Erythroblast (primary cell): ENCODE measurements at places on chromosomes 5 and 9.
A peak's percentile ranks its signal among the peaks of the same experiment; 100 is the strongest.

DNA sequence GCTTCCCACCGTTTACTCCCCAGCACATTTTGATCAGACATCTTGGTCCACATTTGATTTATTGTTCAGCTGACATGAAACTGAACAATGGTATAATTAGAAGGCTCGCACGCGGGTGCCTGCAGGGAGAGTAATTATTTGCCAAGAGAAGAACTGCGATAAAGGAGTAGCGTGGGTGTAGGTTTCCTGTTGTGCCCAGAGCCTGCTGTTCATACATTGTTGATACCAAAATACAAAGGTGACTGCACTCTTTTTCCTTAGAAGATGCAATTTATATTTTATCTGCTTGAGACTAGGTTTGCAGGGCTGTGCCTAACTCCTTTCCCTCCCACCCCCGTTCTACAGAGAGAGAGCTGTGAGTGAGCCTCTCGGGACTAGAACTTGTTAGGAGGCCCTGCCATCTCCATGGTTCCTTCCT, 241.8 kb upstream of the MSX2 start:
- DNase-seq = no peak

GRCh38 chr9:136628268-136628667, 34.4 kb upstream of the EGFL7 start:
- DNase-seq = no peak

DNA sequence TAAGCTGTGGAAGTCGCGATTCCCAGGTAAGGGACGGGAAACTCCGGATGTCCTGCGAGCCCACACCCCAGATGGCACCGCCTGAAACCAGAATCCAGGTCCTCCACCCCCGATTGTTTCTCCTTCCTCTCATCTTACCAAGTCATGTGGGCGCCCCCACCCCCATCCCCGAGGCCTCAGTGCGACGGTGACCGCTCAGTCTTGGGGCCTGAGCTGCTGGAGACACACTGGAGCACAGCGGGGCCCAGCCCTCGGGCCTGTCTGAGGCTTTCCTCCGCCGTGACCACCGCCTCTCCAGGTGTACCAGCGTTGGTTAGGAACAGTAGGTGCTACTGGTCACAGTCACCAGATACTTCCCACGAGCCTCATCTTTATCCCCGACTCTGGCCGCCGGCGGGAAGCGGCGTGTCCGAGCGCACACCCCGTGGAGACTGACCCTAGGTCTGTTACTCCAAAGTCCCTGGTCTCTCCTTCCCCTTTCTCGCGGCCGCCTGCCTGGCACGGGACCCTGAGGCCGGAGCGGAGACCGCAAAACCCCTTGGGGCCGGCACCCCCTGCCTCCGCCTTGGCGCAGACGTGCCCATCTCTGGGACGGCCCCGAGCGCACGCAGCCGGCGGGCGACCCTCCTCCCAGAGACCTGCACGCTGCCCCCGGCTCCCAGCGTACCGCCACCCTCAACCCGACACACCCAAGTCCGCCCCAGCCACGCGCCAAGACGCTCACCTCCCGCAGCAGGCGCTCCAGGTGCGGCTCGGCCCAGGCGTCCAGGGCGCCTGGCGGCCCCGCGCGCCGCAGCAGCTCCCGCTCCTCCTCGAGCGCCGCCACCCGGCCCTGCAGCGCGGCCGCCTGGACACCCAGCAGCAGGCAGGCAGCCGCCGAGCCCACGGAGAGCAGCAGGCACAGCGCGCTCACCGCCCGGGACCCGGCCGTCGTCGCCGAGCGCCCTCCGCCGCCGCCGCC, 733 bp downstream of the COL23A1 start:
- DNase-seq = peak; percentile 48

GRCh38 chr5:38695021-38695958, 138.8 kb upstream of the LIFR start:
- DNase-seq = no peak

DNA sequence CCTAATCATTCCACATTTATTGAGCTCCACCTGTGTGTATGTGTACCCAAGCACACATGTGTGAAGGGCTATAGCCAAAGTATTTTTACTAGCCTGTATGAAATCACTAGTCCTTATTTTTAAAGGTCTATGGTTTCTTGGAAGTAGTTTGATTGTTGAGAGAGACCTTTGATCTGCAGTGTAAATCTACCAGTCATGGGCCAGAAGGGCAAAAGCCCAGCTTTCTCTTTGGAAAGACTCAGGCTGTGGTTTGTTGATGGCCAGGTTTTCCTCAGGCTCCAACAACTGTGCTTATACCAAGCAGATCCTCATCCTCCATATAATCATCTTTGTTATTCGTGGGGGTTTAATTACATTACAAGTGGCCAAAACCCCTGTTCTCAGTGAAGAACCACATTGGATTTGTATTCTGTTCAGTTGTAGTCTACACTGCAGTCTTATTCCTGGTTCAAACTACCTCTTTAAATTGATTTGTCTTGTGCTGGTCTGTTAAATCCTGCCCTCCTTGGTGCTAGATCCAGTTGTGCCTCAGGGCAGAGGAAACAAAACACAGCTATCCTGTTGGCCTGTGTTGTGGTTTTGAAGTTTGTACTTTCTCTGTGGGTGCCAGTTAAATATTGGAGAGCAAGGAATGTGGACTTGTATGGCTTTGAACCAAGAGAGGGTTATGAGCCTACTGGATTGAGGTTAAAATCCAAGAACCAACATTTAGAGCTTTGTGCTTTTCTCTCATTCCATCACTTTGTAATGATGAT, 13.3 kb downstream of the CDC26 start:
- DNase-seq = no peak

DNA sequence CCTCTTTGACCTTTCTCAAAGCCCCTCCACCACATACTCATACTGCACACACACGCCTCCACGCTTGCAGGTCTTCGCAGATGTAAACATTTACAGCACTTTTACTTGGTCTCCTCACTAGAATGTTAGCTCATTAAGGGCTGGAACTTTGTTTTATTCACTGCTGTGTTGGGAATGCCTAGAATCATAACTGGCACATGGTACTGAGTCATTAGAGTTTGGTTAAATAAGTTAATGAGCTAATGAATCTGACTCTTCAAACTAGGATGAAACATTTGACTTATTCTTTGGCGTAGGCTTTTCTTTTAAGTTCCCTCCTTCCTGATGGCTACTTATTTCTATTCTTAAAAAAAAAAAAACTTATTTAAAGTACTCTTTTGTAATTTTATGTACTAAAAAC, 28.9 kb downstream of the MAN2A1 start:
- DNase-seq = no peak

- DNase-seq = no peak
Observed at GRCh38 chr9:20835377-20836286, 151.6 kb downstream of the FOCAD start.

- DNase-seq = peak; percentile 54
Observed at GRCh38 chr5:172102913-172103626, 85.0 kb downstream of the STK10 start.

GRCh38 chr9:8229226-8229625, 429.6 kb upstream of the DMAC1 start:
- DNase-seq = no peak

GRCh38 chr5:763998-764781, 20.3 kb downstream of the ZDHHC11B start:
- DNase-seq = no peak

DNA sequence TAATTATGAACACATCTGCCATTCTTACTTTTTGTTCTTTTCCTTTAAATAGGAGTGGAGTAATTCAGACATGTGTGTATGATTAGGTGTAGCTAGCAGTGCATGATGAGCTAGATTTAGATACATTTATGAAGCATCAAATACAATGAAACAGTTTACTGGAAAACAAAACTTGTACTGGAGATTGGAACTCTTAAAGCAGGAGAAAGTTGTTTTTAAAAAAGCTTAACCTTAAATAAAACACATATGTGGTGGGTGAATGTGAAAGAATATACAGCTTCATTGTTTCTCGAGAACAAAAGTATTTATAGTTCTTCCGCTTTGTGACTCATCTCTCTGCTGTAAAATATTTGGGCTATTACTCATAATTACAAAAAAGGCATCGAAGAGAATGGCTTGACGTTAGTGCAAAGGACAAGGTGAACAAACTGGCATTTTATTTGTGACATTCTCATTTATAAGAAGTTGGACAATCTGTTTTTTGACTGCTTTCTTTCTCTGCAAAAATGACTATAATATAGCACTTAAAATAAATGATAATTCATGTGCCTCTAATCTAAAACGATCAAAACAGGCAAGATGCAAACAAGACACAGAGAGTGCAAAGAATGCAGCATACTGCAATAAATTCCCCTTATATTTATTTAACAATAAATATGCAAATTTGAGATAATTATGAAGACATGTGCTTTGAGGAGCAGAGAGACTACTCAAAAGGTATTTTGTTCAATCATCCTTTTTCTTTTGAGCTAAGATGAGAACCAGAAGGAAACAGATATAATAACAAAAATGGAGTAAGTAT, 478.8 kb downstream of the CETN3 start:
- no peak for DNase-seq

- no peak for DNase-seq
Observed at GRCh38 chr5:9112520-9113291, 433.2 kb downstream of the SEMA5A start.

- DNase-seq = no peak
Observed at GRCh38 chr5:27034565-27034964, 3.8 kb downstream of the CDH9 start.

GRCh38 chr9:72441848-72442607, 77.0 kb upstream of the ZFAND5 start:
- no peak for DNase-seq

GRCh38 chr9:120730654-120731514, 16.6 kb upstream of the MEGF9 start:
- DNase-seq = no peak

- no peak for DNase-seq
Observed at GRCh38 chr9:129224618-129225489, 46.8 kb upstream of the IER5L start.

DNA sequence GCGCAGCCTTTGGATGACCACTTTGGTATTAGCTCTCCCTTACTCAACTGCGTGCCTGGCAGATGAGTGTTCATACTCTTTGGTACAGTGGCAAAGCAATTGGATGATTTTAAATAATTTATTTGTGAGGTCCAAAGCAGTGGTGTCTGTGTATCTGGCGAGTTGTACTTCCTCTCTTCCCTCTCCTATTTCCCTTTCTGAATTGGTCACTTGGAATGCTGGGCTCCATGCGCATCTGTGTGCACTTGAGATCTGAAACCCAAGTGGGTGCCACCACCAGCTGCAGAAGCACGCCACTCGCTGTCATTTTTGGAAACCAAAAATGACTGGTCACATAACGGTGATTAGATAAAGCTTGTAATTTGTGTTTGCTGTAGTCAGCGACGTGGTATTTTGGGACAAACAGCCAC, 386.0 kb upstream of the KLF4 start:
- no peak for DNase-seq

DNA sequence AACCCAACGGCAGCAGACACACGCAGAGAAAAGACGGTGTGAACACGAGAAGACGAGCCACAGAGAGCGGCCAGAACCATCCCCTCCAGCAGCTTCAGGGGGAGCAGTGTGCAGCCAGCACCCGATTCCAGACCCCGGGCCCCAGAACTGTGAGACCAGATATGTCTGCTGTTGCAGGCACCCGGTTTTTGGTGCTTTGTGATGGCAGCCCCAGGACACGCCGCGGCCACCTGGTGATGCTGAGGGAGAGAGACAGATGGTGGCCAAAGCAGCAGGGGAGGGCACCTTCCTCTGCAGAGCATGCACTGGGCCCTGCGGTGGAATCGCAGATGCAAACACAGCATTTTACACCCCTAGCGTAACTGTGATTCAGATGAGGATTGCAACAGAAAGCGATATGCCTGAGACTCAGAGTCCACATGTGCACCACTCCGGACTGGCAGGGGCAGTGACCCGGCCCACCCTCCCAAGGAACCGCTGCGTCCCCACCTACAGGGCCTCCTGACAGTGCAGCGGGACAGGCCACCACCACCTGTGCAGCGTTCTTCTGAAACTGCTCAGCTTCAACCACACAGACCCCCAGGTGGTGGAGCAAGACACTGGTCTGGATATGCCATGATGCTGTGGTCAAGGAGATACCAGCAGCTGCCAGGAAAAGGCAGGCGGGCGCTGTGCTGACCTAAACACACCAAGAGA, 24.0 kb downstream of the ZDHHC11B start:
- DNase-seq = no peak

DNA sequence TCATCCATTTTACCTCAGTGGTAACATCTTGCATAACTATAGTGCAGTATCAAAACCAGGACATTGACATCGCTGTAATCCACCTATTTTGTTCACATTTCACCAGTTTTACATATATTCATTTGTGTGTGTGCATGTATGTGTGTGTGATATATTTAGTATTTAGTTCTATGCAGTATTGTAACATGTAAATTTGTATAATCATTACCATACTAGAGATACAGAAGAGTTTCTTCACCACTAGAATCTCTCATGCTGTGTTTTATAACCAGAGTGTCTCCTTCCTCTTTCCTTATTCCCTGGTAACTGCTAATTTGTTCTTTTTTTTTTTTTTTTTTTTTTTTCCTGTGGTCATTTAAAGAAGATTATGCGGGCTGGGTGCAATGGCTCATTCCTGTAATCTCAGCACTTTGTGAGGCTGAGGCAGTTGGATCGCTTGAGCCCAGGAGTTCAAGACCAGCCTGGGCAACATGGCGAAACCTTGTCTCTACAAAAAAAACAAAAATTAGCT, 11.0 kb downstream of the RASA1 start:
- no peak for DNase-seq

DNA sequence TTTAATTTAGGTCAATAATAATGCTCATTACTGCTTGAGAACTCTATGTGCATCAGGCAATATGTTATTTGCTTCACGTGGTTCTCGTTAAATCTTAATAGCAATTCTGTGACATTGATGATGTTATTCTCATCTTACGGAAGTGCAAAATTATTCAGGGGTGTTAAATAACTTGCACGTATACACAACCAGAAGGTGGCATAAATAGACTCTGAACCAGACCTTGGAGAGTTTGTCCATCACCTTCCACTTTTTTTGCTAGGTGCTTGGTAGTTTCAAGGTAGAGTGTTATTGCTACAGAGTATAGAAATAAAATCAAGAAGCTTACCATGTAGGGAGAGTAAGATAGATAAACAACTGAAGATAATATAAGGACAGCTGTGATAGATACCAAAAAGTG, 23.6 kb upstream of the TNFAIP8 start:
- no peak for DNase-seq

- no peak for DNase-seq
Observed at GRCh38 chr9:129194221-129194620, 16.2 kb upstream of the IER5L start.

GRCh38 chr9:128943832-128944620, 3.4 kb downstream of the DOLK start:
- no peak for DNase-seq

- DNase-seq = no peak
Observed at GRCh38 chr5:134603059-134603458, 29.6 kb downstream of the SAR1B start.
